ENCODE measurements at places on chromosomes 6 and 20. TPM values are rescaled to one million over a fixed set of nuclear protein-coding genes. Genes with fewer than 3 reads are reported as not detected.

The GGT7 gene
- total RNA-seq: 59.1 TPM

The POU5F1 gene
- total RNA-seq: 0.49 TPM

The MOXD1 gene
- 8.9 TPM for total RNA-seq

The MARCKS gene
- 158 TPM for total RNA-seq

The OLIG3 gene
- not detected for total RNA-seq

The TRAPPC3L gene
- total RNA-seq: not detected

The LZTS3 gene
- 47.8 TPM for total RNA-seq

The USP49 gene
- total RNA-seq: 17.3 TPM

The RHAG gene
- total RNA-seq: not detected

The MEP1A gene
- total RNA-seq: 4.1 TPM

The SUMO4 gene
- total RNA-seq: 3.6 TPM

Measured in progenitor cell of endocrine pancreas (in vitro differentiated cells).